Dermis lymphatic vessel endothelial cell (primary cell): ENCODE measurements at places on chromosomes 3 and 15. TPM values are rescaled to one million over a fixed set of nuclear protein-coding genes. Genes with fewer than 3 reads are reported as not detected.

The DUOXA2 gene
- not detected in 2 replicates for total RNA-seq

The MYRIP gene
- 8.9 and 10.1 TPM in 2 replicates for total RNA-seq

The GOLGA8M gene
- 1.2 and 4.4 TPM in 2 replicates for total RNA-seq

The STAB1 gene
- total RNA-seq, result 199 and 423 TPM in 2 replicates

The FGF7 gene
- 0.11 and 0.17 TPM in 2 replicates for total RNA-seq

The CCDC51 gene
- total RNA-seq, result 8.5 and 10.5 TPM in 2 replicates

The OSTN gene
- not detected in 2 replicates for total RNA-seq

The GOLGA6L10 gene
- 0.22 and 0.60 TPM in 2 replicates for total RNA-seq

The SAMD7 gene
- total RNA-seq, result not detected in 2 replicates
